ENCODE measurements at places on chromosomes 1 and 21.

- no peak for DNase-seq
These were observed 28.7 kb upstream of the IPO9 start for GRCh38 chr1:201800246-201800645.

- DNase-seq, result no peak
These were observed 256.4 kb downstream of the FOXD2 start for GRCh38 chr1:47694011-47694890.

GRCh38 chr1:48853006-48853405, 76.3 kb upstream of the BEND5 start:
- no peak for DNase-seq

- no peak for DNase-seq
These were observed 2.7 kb upstream of the SAMSN1 start for GRCh38 chr21:14548779-14549178.

GRCh38 chr1:27940297-27940696, 5.5 kb downstream of the SMPDL3B start:
- DNase-seq, result no peak

GRCh38 chr1:234543442-234544086, 64.6 kb upstream of the TARBP1 start:
- DNase-seq, result no peak

GRCh38 chr1:74908797-74909196, 175.8 kb downstream of the TYW3 start:
- no peak for DNase-seq

GRCh38 chr1:27142464-27142863, 12.5 kb downstream of the SLC9A1 start:
- DNase-seq, result no peak

- no peak for DNase-seq
These were observed 3.2 kb downstream of the UBQLN4 start for GRCh38 chr1:156050376-156050775.

GRCh38 chr1:246779561-246780175, 55.5 kb downstream of the SCCPDH start:
- DNase-seq, result no peak

- DNase-seq, result no peak
These were observed 18.3 kb upstream of the PALMD start for GRCh38 chr1:99627615-99628014.

GRCh38 chr1:212782422-212783154, 9.0 kb downstream of the NSL1 start:
- DNase-seq, result no peak

GRCh38 chr1:224666913-224667312, 50.8 kb downstream of the CNIH3 start:
- no peak for DNase-seq

DNA sequence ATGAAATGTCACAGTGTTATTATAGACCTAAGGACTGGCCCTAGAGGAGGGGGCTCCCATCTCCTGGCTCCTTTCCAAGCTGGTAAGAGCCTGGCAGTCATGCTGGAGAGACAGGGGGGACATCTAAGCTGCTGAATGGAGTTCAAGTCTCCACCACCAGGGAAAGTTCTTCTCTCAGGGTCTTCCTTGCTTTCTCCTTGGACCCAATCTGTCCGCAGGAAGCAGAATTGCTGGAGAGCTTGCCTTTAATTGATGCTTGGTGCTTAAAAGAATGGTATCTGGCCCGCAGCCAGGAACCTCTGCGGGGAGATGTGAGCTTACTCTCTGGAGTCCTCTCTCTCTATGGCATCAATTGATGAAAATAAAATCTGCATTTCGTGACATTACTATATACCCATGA, 25.1 kb downstream of the IRF2BP2 start:
- DNase-seq, result no peak
